Right ventricle myocardium inferior (tissue), 1 donor: ENCODE measurements at places on chromosomes 2 and 18. TPM values are rescaled to one million over a fixed set of nuclear protein-coding genes. Genes with fewer than 3 reads are reported as not detected.
A peak's percentile ranks its signal among the peaks of the same experiment; 100 is the strongest.

DNA sequence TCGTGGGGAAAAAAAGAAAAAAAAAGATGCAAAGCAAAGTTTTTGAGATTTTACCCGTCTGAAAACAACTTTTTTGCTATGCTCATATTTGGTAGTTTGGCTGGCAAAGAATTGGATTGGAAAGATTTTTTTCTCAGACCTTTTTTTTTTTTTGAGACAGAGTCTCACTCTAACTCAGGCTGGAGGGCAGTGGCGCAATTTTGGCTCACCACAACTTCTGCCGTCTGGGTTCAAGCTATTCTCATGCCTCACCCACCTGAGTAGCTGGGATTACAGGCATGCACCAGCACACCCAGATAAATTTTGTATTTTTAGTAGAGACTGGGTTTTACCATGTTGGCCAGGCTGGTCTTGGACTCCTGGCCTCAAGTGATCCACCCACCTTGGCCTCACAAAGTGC, 56.3 kb upstream of the TANC1 start:
- DNase-seq, result no peak

DNA sequence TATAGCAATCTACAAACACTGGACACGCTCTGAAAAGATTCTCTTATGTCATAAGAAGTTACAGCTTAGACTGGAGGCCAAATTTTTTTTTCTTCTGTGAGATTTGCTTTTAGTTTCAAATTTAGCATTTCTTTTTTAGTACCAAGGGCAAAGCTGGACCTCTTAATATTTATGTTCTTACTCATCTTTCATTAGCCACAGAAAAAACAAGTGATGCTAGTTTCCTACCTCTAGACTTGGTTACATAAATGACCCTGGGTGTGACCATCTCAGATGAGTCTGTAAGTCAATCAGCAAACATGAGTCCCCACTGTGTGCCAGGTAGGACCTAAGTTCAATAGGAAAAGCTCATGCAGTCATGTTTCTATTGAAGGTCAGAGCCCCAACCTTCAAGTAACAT, 94.4 kb downstream of the MEP1B start:
- no peak for DNase-seq

GRCh38 chr18:21362831-21363230, 120.8 kb downstream of the GREB1L start:
- no peak for DNase-seq

DNA sequence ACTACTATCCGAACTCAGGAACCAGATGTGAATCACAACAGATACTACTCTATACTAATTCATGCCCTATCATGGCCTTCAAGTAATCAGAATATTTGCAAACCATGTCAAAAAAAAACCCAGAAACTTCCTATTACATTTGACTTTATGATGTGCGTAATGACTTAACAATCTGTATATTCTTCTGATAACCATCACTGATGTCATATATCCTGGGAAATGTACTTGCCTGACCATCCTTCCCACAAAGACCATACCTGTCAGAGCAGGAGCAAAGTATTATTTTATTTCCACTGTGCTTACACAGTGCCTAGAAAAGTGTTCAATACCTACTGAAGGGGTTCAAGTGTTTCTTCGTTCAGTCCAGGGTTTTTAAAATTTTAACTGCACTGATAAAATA, 27.5 kb downstream of the PPP4R1 start:
- DNase-seq, result no peak

GRCh38 chr2:25620077-25620476, 53.3 kb downstream of the DTNB start:
- DNase-seq, result no peak

GRCh38 chr2:199910338-199911051, 598 bp upstream of the C2orf69 start:
- DNase-seq, result no peak

DNA sequence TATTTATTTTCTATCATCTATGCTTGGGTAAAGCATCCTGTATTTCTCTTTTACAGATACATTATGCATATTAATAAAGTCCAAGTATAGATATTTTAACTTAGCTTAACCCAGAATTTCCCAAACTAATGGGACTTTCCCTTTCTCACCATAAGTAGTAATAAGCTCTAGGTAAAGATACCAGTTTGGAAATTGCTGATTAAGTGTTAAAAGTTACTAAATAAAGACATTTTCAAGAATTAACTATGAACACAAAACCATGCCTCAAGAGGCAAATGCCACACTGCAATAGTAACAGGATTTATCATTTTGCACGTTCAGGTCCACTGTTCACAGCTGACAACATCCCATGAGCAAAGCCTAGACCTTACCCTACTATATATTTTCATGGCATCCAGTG, 934.7 kb upstream of the FSHR start:
- DNase-seq, result no peak

DNA sequence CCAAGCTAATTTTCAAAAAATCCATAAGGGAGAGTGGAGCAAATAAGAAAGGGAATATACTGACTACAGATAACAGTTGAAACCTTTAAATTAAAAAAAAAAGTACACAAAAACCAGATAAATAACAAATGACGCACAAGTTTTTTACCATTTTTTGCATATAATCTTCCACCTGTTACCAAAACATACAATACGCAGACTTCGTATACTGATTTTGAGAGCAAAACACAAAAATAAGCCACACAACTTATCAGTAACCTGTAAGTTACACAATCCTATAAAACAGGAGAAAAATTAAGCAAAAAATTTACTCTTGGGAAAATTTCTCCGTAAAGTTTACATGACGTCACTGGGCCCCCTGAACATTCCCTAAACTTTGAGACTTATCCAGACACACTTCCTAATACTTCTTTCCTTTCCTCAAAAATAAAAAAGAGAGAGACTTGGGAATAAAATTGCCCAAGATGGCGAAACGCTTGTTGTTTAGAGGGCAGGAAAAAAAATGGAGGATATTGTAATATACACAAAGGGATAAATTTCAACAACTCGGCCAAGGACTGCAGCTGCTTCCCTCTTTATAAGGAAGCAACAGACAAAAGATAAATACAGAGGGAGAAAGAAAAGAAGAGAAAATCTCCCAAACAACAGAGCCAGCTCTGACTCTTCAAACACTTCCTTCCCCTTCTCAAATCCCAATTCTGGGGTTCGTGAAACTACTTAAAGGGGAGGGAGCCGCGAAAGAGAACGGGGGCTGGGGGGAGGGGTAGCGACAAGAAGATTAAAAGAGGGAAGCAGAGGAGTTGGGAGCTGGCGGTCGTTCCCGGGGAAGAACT, 1.6 kb downstream of the BAZ2B start:
- peak; percentile 74 for DNase-seq

DNAJC5G gene
- 1.9 TPM for total RNA-seq

MAP3K19 gene
- not detected for total RNA-seq

ZSWIM2 gene
- not detected for total RNA-seq

DNA sequence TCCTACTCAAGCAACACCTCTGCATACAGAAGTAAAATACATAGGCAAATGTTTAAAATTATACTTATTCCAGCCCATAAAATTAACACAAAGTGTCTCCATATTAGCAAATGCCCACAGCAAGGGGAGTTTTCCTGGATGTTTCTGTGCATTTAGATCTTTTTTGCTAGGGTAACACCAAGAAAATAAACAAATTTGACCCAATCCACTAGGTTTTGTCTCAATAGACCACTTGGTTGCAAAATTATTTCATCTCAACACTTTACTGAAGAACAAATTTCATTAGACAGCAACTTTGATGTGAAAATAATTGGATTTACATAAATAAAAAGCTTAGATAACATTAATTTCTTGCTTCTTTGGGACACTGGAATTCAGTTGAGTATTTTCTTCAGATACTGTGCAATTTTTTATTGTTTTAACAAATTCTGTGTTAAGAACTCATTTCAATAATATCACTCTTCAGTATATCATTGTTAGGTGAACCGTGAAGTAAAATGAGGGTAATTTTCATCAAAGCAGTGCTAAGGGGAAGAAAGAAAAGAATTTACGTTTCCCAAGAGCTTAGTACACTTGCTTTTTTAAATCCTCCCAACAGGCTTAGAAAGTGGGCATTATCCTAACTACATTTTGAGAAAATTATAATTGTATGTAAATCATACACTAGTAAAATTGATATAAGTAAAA, 133.5 kb upstream of the TTC39C start:
- no peak for DNase-seq

DNA sequence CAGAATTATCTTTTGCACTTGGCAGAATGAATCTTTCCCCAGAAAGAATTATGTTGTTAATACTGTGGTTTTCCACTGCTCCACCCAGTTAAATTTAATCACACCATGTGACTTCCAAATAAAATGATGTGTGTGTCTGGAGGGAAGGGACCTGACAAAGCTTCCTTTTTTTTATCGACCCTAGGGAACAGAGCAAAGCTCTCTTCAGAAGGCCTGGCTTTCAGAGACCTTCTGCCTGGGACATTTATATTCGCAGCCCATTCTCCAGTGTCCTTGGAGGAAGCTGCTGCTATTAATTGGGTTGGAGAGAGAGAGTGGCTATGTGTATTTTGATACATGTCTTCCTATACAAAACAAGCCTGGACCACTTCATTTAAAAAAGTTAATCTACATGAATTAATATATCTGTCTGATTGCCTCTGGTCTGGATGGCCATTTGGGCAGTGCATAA, 233.7 kb downstream of the PRKCE start:
- DNase-seq, result no peak

CLIP4 gene
- 26.2 TPM for total RNA-seq

DNA sequence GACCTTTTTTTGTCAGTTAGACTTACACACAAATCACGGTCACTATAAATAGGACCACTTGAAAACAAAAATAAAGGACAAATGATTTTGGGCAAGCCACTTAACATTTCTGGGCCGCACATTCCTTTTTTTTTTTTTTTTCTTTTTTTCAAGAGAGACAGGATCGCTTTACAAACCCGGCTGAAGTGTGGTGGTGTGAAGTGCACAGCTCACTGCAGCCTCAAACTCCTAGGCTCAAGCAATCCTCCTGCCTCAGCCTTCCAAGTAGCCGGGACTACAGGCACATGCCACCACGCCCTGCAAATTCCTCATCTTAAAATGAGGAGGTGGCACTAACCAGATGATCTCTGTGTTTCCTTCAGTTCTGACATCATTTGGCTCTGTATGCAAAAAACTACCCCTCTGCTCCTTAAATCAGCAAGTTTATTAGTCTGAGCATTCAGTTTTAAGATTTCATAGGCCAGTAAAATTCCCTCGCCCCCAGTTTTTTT, 28.3 kb upstream of the MRO start:
- no peak for DNase-seq

DNA sequence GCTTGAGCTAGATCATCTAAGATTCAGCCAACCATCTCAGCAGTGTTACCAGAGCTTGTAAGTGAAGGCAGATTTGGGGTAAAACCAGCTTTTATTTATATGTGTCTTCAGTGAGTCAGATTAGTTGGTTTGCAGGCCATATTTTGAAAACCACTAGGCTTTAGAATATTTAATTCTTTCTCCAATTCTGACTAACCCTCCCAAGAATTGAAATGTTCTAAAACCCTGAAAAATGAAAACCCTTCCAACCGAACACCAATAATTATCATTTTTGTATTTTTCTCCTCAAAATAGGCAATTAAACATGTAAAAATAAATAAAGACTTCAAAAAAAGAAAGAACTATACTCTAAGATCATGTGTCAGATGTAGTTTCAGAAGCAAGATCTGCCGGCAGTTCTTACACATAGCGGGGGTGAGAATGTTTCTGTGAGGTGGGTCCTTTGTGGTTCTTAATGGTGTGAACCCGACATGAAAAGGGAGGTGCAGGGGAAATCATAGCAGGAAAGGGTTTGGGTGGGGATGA, 14.2 kb downstream of the PLEK start:
- DNase-seq, result no peak

TNFRSF11A gene
- total RNA-seq, result 1.1 TPM

FAP gene
- 0.62 TPM for total RNA-seq

CD8A gene
- total RNA-seq, result 1.2 TPM

DNA sequence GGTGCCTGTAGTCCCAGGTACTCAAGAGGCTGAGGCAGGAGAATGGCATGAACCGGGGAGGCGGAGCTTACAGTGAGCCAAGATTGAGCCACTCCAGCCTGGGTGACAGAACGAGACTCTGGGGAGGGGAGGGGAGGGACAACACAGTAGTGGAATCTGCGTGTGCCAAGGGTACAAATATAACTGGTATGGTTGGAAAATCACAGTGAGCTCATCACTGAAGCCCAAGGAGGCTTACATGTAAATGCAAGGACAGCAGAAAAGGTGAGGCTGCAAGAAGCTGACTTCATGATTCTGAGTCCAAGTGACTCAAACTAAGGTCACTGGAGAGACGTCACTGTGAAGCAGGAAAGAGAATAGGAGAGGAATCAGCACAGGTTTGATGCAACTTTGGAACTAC, 9.2 kb downstream of the SEPTIN10 start:
- no peak for DNase-seq

TRIB2 gene
- total RNA-seq, result 33.4 TPM

- DNase-seq, result no peak
These were observed 227.5 kb downstream of the LDLRAD4 start for GRCh38 chr18:13446024-13446423.

DNA sequence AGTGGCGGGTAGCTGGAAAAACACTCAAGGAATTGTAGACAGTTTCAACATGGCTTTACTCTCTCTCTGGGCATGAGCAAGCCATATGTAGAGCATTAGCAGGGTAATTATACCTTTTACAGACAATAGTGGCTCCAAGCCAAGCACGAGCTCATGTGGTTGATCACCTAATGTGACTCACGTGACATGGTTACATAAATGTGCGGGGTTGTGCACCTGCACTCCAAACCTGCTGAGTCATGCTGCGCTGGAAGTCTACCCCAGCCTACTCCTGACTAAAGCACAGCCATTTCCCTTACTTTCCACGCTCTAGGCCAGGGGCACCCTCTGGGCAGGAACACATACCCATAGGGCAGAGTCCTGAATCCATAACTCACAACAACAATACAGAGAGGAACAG, 232.8 kb downstream of the MBD5 start:
- no peak for DNase-seq

DNA sequence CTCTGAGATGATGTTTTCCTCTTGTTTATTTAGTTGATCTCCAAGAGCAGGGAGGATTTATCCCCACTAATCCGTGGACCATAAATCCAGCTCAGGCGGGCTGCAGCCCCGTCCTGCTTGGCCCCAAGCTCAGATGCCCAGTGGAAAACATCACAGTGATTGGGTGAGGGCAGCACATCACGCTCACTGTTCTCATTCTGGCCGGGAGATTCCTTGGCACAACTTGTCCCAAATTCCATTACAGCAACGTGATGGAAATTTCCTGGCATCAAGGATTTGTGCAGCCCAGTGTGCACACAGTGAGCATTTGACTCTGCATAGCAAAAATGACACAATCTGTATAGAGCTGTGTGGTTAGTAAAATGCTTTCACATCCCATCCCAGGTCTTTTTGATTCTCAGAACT, 96.8 kb downstream of the VAPA start:
- no peak for DNase-seq

HRH4 gene
- total RNA-seq, result 0.19 TPM

DNA sequence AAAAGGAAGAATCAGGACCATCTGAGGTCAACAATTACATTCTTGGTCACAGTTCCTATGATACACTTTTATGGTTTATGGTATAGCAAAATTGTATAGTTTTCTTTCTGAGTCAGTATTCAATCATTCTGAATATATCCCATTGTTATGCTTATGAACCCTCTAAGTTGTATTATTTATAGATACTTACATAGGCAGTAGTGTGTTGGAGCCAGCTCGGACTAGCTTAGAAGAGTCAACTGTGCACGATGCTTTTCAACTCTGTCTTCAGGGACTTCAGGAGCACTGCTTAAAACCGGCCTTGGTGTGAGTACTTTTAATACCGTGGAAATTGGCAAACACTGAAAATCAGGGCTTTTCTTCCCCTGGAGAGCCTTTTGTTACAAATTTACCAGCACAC, 215.7 kb downstream of the IKZF2 start:
- no peak for DNase-seq

KATNAL2 gene
- total RNA-seq, result 2.7 TPM

KCNG2 gene
- total RNA-seq, result not detected
